ENCODE measurements at places on chromosomes 5 and 9.

DNA sequence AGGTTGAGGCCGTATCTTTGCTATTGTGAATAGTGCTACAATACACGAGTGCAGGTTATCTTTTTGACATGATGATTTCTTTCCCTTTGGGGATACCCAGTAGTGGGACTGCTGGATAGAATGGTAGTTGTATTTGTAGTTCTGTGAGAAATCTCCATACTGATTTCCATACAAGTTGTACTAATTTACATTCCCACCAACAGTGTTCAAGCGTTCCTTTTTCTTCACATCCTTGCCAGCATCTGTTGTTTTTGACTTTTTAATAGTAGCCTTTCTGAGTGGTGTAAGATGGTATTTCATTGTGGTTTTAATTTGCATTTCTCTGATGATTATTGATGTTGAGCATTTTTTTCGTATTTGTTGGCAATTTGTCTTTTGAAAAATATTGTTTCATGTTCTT, 41.4 kb downstream of the CNOT6 start:
- no peak for DNase-seq

GRCh38 chr5:168327019-168327421, 35.6 kb downstream of the WWC1 start:
- no peak for DNase-seq

- DNase-seq: no peak
These were observed 54.0 kb upstream of the CXCL14 start for GRCh38 chr5:135632798-135633197.

DNA sequence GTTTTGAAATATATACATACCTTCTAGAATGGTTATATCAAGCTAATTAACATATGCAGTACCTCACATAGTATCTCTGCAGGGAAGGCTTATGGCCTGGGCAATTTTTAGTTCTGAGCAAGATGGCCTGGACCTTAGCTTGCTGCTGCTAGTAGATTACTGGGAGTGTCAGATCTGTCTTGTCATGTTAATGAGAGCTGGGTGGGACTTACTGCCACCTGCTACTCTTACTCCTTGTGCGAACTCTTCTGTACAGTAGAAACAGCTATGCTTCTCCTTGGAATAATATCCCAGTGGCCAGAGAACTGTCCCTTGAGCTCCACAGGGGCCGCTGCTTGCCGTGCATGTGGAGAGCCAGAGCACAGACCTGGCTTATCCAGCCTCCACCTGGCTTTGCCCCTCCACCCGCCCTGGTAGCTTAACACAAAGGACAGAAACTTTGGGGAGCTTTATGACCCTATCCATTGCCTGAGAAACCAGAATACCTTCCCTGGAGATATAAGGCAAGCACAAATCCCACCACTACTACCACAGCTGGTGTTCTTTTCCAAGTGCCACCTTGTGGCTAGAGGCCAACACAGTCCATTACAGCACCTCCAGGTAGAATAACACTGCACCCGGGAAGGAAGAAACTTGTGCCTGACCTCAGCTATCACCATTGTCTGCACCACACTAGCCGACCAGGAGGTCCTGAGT, 74.4 kb upstream of the RUSC2 start:
- DNase-seq: no peak

DNA sequence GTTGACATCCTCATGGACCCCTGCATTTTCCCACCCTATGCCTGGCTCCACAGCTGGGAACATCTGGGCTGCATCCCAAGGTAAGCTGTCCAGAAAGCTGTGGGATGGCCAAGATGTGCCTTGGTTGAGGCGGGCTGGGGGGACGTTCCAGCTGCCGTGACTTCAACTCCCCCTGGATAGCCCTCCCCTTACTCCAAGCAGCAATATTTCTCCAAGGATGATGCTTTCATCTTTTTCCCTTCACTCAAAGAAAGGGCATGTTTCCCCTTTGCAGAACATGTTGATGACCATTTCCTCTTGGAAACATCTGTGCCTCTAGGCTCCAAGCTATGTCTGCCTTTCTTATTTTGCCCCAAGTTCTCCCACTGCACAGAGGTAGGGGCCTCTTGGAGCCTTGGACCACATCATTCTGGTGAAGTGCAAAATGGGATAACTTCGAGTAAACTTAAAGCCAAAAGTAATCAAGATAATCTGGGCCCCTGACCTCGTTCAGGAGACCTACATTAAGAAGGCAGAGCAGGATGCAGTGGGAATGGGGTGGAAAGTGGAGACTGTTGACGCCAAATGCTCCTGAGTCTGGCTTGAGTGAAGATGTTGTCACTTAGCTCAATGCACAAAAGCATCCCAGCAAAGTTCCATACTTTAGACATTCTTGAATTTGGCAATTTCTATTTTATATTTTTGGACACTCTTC, 175.2 kb downstream of the GAS1 start:
- no peak for DNase-seq

GRCh38 chr5:147573211-147573610, 63.3 kb upstream of the DPYSL3 start:
- DNase-seq: no peak

DNA sequence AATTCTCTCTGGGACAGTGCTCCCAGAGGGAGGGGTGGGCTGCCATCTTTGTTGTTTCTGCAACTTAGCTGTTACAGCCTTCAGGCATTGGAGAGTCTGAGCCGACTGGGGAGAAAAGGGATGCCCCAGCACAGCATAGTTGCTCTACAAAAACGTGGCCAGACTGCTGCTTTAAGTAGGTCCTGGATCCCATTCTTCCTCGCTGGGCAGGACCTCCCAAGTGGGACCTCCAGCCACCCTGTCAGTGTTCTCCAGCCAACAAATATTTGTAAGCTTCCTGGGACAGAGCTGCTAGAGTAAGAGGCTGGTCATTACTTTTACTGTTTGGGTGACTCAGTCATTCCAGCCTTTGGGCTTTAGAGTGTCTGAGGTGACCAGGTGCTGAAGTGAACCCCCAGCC, 292.7 kb upstream of the NREP start:
- no peak for DNase-seq

GRCh38 chr5:94906750-94907149, 288.3 kb downstream of the SLF1 start:
- DNase-seq: no peak

DNA sequence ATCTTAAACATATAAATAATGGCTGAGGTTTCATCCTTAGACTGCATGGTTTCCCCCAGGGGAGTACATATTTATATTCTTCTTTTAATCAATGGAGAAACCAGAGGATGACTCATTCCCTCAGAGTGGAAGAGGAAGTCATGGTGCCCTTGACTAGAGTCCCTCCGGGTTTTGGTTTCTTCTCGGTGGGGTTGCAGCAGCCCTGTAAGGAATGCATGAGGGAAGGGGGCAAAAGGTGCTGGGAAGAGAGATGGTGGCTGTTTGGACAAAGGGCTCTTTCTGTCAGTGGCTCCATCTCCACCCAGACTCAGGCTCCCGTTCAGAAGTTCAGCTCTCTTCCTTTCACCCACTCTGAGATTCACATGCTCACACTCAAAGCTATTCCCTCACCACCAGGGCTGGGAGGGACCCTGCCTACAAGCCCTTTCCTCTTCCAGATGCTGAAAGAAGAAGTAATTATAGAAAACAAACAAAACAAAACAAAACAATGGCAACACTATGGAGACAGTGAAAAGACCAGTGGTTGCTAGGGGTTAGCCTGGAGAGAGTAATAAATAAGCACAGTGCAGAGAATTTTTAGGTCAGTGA, 129.8 kb upstream of the IL12B start:
- DNase-seq: no peak

- no peak for DNase-seq
These were observed 176.9 kb upstream of the WWC1 start for GRCh38 chr5:168114444-168115017.

GRCh38 chr9:137453643-137454081, 5.5 kb downstream of the NSMF start:
- no peak for DNase-seq

- no peak for DNase-seq
These were observed at the start of gene MGAT4B for GRCh38 chr5:179806250-179807048. Gene MGAT4B (minus strand): TSS chr5:179806866. CDS start chr5:179806583, 283 bp downstream.

- DNase-seq: no peak
These were observed 236.2 kb downstream of the TLE4 start for GRCh38 chr9:79807971-79808370.
